Stimulated activated CD4-positive, alpha-beta T cell treated with anti-CD3 and anti-CD28 coated beads, Interleukin-4, amount 100 ng/mL, for 1 hour (primary cell): ENCODE measurements at places on chromosomes 1 and 21.
A peak's percentile ranks its signal among the peaks of the same experiment; 100 is the strongest.

DNA sequence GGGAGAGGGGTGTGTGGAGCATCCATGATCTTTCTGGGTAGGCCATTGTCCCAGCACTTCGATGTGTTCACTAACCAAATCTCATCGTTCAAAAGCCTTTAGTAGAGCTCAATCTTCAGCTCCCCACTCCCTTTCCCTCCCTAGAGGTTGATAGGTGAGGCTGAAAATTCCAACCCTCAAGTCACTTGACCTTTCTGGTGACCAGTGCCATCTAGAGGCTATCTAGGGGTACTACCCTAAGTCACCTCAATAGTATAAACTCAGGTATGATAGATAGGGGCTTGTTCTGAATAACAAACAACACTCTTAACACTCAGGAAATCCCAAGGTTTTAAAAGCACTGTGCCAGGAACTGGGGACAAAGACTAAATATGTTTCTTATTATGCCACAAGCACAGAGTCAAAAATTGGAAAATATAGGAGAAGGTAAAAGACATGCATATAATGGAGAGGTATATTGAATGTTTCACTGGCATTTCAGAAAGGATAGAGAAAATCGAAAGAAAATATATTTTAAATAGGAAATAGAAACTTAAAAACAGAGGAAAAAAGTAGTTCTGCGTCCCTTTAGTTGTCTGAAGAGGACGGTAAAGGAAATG, 42.9 kb upstream of the CD53 start:
- DNase-seq = no peak

- no peak for DNase-seq
Observed at GRCh38 chr1:248361121-248361715, at the start of gene OR2T4. Gene OR2T4, plus strand, starts transcription at chr1:248361665. Its CDS starts 0 bp downstream, at chr1:248361665.

GRCh38 chr1:76949503-76949902, 82.2 kb downstream of the ST6GALNAC5 start:
- DNase-seq = no peak

DNA sequence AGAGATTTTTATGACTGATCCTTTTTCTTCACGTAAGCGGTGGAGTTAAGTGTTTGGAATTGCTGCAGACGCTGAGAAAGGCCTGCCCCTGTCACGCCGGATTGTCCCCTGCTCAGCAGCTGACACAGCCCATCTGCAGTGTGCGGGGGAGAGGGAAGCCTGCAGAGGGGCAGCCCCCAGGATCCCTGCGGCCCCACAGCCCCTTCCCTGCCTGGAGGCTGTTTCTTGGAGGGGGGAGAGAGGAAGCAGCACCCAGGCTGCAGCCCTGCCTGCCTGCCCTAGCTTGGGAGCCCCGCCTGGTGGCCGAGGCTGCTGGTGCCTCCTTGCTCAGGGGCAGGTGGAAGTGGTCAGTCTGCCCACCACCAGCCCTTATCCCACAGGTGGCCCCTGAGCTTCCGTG, 50.7 kb downstream of the PRDM16 start:
- no peak for DNase-seq

GRCh38 chr21:46661211-46661625, 25.7 kb downstream of the PRMT2 start:
- no peak for DNase-seq

GRCh38 chr1:74548961-74549750, 36.7 kb upstream of the LRRC53 start:
- DNase-seq = no peak

DNA sequence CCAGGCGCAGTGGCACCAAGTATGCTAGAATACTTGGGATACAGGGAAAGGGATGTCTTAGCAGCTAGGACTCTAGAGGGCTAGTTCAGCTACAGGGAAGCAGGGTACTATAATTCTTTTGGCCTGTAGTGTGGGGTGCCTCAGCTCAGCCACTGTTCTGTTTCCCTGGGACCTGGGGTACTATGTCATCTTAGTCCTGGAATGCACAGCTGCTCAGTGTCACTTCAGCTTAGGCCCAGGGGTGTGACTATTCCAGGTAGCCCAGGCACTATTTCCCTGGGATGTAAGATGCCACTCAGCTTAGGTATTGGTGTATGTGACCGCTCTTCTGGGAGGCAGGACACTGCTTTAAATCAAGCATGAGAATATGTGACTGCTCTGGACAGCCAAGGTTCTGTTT, 34.1 kb downstream of the RGSL1 start:
- DNase-seq = no peak

- DNase-seq = no peak
Observed at GRCh38 chr1:18942340-18942739, 14.1 kb downstream of the IFFO2 start.

- no peak for DNase-seq
Observed at GRCh38 chr1:37237948-37238347, 203.6 kb upstream of the GRIK3 start.

- no peak for DNase-seq
Observed at GRCh38 chr1:153610811-153611301, 2.1 kb downstream of the S100A16 start.

- DNase-seq = no peak
Observed at GRCh38 chr1:15952317-15953258, 23.3 kb downstream of the ZBTB17 start.

- DNase-seq = no peak
Observed at GRCh38 chr1:203177036-203177405, 1.4 kb upstream of the MYBPH start.

DNA sequence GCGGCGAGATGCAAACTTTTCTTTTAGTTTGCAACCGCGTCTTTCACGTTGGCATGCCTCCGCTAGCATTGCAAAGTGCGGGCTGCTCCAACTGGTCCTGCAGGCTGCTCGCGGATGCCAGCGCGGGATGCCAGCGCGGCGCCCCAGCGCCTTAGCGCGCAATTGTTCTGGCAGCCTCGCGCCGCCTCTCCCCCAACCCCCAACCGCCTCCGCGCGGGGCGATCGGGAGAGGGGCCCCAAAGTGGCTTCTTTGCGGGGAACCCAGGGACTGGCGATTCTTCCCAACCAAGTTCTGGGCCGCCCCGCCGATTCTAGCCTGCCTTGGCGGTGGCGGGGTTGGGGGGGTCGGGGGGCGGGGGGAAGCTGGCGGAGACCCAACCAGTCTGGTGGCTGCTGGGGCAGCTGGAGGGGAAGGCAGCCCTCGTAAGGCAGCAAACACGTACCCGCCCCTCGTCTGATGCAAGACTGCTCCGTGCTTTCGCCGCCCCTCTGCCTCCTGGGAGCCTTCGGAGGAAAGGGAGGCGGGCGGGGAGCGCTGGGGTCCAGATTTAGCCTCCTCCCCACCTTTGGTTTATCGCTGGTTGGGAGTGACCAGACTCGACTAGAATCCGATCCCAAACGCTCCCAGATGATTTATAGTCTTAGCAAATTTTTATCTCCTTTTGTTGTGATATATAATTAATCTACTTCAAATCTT, 756 bp downstream of the PHGDH start:
- peak; percentile 49 for DNase-seq

- no peak for DNase-seq
Observed at GRCh38 chr1:65998763-65999583, 206.3 kb downstream of the PDE4B start.

DNA sequence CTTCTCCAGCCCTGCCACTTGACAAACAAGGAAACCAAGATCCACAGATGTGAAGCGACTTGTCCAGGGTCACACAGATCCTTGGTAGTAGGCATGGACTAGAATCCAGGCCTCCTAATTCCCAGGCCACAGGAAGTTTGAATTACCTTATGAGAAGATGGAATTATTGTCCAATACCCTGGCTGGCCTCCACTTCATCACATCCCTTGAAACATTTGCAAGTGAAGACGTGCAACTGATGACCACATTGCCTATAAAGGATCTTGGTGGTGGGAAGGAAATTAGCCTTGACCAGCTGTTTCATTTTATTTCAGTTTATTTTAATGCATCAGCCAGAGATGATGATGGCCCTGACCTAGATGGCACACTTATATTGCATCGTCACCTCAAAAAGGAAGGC, 165.8 kb upstream of the CAMK1G start:
- no peak for DNase-seq

DNA sequence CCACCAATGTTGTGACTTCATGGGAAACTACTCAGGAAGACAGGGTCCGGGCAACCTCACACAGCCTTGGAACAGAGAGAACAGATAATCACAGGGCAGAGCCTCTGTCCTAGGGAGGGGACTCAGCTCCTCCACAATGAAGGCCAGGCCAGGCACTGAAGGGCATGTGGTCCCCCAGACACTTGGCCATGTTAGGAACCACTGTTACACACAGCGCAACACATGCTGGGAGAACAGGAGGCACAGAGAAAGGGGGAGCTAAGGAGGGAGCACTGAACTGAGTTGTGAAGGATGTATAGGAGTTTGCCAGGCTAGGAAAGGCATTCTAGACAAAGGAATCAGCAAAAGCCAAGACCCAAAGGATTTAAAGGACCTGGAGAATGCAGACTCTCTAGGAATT, 127.6 kb downstream of the DMRTB1 start:
- DNase-seq = no peak

GRCh38 chr21:29233611-29234540, 64.8 kb upstream of the BACH1 start:
- DNase-seq = no peak

- no peak for DNase-seq
Observed at GRCh38 chr1:158819461-158820443, 11.4 kb upstream of the MNDA start.

DNA sequence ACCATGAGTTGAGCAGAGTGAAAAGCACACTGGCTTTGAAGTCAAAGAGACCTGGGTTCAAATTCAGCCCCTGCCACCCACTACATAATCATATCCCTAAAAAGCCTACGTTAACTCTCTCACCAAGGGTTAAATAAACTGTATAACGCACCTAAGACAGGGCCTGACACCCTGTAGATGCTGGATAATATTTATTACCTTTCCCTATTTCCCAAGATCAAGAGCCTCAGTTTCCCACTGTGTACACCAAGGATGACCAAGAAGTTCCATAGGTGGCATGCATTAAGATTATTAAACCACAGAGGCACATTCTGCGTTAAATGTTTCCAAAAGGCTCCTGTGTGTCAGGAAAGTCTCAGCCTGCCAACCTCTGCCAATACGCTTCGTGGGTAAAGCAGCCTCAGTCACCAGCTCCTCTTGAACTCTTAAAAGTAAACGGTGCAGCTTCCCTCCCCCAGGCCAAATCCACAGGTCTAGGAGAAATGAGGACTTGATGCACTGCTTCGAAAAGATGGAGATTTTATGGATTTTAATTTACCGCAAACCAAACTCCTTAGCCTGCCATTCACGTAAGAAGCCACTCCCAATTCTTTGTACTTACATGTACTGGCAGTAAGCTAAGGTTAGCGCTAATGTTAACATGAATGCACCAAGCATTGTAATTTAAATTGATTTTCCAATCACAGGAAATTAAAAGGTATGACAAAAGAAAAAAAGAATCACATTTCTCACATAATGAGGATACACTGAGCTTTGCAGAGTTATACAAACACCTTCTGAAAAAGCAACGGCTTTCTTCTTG, 2.6 kb downstream of the USP24 start:
- no peak for DNase-seq

DNA sequence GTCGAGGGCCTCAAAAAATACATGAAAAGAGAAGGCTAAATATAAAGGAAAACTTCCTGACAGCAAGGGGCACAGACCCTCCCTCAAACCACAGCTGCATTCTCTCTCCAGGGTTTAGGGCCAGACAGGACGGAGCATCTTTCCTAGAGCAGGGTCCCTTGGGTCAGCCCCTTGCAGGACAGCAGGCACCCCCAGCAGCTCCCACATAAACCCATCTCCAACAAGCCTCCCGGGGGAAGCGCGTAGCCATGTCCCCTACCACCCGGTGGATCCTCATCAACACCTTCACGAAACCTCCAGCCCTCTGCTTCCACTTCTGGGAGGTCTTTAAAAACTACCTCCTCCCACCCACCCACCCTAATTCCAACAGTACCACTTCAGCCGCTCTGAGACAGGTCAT, 59.5 kb downstream of the CD46 start:
- no peak for DNase-seq

GRCh38 chr1:69814926-69815325, 247.2 kb downstream of the LRRC7 start:
- DNase-seq = no peak

DNA sequence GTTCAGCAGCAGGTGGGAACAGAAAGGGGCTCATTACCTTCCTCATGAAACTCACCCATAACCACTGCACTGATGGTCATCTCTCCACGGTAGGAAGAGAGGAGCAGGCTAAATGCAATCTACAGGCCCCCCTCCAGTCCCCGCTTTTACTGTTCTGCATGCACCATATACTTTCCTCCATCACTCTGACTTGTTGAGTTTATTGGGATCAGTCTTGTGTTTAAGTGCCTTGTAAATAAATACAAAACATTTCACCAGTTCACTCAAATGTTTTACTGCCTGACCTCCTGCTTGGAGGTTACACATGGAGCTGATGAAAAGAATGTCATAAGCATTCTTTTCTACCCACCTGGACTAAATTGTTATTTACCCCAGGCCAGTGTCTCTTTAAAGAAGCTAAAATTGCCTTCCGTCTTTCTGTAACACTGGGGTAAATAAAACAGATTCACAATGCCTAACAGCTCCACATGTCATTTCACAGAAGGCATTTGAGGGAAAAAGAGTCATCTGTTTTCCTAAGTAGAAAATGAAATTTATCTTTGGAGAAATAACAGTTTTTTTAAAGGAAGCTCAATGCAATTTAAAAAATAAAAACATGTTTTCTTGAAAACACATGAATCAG, 30.7 kb downstream of the PTPN14 start:
- no peak for DNase-seq

DNA sequence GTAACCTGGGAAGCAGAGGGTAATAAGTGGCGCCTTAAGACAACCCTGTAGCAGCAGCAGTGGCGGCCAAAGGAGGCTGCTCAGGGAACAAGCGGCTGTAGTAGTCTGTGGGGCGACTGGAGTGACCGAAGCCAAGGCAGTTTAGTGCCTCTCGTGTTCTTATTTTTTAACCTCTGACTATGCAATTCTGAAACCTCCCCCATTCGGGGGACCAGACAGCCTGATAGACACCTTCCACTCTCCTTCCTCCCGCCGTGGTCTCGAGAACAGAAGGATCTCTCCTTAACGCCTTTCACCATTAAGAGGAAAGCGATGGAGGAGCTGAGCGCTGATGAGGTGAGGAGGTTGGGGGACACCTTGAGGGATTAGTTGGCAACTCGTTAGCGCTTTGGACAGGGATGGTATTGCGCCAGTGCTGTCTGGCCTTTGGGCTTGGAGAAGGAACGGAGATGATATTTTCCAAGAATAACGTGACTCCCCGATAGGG, 644 bp downstream of the UBE4B start:
- DNase-seq = no peak

GRCh38 chr21:17598437-17598836, 14.3 kb downstream of the BTG3 start:
- no peak for DNase-seq
